ENCODE measurements at places on chromosomes 16 and 17.

DNA sequence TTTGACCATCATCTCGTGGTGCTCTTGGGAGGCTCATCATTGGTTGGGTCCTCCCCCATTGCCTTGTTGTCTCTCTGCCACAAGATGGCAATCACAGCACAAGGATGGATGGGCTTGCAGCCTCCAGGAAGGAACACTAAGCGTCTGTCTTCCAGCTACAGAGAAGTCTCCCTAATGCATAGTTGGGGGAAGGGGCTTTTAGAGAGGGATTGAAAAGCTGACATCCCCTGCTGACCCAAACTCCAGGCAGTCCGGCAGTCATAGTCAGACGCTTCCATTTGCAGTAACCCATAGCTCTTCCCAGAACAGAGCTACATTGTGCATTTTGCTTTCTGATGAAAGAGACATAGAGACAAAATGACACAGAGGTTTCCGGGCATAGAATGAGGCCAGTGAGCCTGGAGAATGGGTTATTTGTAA is 111.4 kb downstream of the UTP18 start:
- no peak for DNase-seq

GRCh38 chr16:28139530-28139929 is 72.2 kb downstream of the XPO6 start:
- DNase-seq = no peak

GRCh38 chr16:83238949-83239691 is 568.7 kb upstream of the HSBP1 start:
- no peak for DNase-seq

- DNase-seq = no peak
These were observed 151.9 kb upstream of the GSE1 start for GRCh38 chr16:85461022-85461813.

- DNase-seq = no peak
These were observed 67.6 kb upstream of the CACNG5 start for GRCh38 chr17:66767154-66767933.

GRCh38 chr16:23510164-23510914 is at the start of gene GGA2:
Gene GGA2, minus strand, starts transcription at chr16:23510494. Its CDS starts 83 bp downstream, at chr16:23510411.
- DNase-seq = peak; percentile 78

GRCh38 chr16:25449802-25450201 is 192.2 kb upstream of the ZKSCAN2 start:
- DNase-seq = no peak

GRCh38 chr17:83110735-83111134 is 31.3 kb downstream of the METRNL start:
- DNase-seq = no peak

DNA sequence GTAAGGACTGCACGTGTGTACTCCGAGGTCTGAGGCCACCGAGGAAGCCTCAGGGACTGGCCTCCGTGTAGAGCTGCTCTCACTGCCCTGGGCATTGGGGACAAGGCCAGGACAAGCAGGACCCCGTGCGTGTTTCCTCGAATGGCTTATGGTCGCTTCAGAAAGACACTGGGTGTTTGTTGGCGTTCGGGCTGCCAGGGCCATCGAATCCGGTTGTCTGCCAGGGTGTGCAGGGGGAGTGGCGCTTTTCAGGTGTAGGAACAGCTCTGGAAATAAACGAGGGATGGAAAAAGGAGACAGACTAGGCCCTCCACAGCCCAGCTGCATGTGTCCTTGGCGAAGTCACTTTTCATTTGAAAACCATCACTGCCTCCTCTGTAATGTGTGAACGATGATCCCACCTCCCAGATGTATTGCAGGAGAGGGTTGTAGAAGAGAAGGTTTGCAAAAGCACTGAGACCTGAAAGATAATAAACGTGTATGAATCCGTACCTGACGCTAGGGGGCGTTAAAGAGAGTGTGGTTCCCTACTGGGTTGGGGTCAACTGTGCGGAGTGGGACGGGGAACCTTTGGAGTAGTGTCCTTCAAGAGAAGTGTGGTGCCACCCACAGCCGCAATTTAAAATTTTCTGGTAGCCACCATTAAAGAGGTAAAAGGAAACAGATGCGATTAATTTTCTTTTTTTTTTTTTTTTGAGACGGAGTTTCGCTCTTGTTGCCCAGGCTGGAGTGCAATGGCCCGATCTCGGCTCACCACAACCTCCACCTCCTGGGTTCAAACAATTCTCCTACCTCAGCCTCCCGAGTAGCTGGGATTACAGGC is 2.1 kb upstream of the ZSCAN10 start:
- DNase-seq = no peak

- DNase-seq = no peak
These were observed 49.6 kb downstream of the MRC2 start for GRCh38 chr17:62676952-62677596.

GRCh38 chr16:79982361-79982760 is 381.8 kb upstream of the MAF start:
- DNase-seq = no peak

DNA sequence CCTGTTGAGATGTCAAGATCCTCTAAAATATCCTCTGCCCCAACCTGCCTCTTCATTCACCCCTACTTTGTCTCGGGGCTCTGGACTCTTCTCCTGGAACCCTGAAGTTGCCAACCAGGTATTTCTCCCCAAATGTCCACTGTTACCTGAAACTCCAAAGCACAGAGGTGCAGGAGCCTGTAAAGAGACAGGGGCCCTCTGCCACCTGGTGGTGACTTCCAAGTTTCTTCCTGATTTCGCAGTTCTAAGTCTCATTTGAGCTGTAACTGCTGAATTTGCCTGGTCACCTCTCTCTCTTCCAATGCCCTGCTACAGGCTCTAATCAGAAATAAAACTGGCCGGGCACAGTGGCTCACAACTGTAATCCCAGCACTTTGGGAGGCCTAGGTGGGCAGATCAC is 77.1 kb upstream of the RCVRN start:
- no peak for DNase-seq

DNA sequence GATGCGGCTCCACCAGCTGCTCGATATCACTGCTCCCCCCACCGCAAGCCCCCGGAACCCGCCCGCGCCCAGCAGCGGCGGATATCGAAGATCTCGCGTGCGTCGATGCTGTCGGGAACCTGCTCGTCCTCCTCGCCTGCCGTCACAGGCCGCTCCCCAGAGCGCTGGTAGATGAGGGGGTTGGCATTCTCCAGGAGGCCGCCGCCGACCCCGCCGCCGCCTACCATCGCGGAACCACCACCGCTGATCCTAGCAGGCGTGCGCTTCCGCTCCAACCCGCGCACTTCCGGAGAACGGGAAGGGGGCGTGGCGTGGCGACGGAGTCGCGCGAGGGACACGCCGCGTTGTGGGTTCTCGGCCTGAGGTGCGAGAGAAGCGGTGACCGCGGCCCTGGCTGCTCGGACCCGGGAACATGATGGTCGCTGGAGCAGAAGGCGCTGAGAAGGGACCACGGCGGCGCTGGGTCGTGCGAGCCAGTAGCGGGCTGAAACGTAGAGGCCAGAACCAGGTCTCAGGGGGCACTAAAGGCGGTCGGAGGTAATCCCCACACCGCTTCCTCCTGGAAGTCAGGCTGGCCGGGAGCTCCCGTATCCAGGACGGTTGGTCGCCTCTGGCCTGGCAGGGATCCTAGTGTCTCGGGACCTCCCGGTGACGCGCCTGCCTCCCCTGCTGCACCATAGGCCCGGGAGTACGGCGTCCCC is at the start of gene CIAO2B:
Gene CIAO2B (minus strand): TSS at position 265 of the 701 bp plus-strand sequence. CDS start 38 bp downstream, at position 227.
- DNase-seq = peak; percentile 75

- DNase-seq = no peak
These were observed 177.3 kb downstream of the CYB561 start for GRCh38 chr17:63268827-63269226.

DNA sequence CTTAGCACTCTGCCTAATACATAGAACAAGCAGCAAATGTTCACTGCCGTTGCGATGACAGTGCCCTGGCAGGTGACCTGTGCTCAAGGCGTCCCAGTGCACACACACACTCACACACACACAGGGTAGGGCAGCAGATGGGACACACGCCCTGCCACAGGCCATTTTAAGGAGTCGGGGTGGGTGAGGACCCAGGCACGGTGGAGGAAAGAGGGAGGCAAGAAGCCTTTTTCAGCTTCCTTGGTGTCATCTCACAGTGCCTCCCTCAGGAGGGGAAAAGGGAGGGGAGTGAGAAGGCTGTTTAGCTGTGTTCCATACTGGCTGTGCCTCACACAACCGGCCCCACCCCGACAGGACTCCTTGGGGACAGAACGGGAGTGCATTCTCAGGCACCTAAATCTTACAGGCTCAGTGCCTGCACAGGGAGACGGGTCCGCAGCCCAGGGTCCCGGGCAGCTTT is 1.5 kb downstream of the PITPNM3 start:
- no peak for DNase-seq

GRCh38 chr17:81666092-81666341 is 388 bp downstream of the OXLD1 start:
- DNase-seq = no peak

DNA sequence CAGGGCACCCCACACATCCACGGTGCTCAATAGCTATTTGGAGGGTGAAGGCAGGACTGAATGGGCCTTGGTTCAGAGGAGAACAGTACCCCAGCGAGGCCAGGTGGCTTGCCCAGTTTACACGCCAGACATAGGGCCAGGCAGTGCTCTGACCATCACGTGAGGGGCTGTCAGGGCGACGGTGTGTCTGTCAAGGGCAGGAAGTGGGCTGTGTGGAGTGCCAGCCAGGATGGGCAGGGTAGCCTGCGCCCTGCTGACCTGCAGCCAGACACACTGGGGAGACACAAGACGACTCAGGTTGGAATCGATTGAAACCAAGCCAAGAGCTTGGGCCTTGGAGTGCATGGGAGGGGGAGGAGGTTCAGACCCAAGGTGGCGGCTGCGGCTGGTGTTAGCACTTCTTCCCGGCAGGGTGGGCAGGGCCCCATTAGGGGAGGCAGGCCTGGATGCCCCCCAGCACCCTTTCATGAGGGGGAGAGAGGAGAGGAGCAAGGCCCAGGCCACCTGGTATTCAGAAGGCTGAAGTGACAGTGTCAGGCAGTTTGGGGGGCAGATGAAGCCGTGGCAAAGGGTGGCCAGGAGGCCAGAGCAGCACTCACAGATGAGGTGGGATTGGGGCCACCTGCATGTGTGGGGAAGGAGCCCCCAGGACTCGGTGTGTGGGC is 68.2 kb downstream of the SREBF1 start:
- DNase-seq = no peak

- no peak for DNase-seq
These were observed 5.6 kb downstream of the MRM3 start for GRCh38 chr17:787641-788221.

DNA sequence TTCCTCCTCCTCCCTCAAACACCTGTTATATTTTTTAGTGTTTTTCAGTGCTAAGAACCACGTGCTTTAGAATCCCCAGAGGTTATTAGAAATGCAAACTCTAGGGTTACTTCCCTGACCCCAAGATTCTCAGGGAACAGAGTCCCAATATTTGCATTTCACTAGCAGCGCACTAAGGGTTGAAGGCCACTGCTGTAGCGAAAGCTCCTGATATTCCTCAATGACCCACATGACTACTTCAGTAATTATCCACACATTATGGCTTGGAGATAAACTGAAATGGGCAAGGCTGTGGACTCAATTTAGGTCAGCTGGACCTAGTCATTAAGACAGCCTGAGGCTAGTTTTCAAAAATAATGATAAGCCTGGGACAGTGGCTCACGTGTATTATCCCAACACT is 78.5 kb upstream of the BCAR1 start:
- DNase-seq = no peak

DNA sequence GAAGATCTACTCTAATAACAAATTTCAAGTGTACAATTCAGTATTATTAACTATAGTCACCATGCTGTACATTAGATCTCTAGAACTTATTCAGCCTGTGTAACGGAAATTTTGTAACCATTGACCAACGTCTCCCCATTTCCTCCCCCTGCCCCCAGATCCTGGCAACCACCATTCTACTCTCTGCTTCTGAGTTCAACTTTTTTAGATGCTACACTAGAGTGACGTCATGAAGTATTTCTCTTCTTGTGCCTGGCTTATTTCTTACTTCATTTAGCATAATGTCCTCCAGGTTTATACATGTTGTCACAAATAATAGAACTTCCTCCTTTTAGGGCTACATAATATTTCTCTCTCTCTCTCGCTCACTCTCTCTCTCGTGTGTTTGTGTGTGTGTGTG is 157.5 kb downstream of the ANKFN1 start:
- DNase-seq = no peak

- DNase-seq = no peak
These were observed 1.2 kb upstream of the KRT17 start for GRCh38 chr17:41625602-41626001.

- DNase-seq = no peak
These were observed 6.8 kb upstream of the KRT12 start for GRCh38 chr17:40873801-40874200.

- DNase-seq = no peak
These were observed 68.1 kb downstream of the GSG1L start for GRCh38 chr16:27995378-27995777.

DNA sequence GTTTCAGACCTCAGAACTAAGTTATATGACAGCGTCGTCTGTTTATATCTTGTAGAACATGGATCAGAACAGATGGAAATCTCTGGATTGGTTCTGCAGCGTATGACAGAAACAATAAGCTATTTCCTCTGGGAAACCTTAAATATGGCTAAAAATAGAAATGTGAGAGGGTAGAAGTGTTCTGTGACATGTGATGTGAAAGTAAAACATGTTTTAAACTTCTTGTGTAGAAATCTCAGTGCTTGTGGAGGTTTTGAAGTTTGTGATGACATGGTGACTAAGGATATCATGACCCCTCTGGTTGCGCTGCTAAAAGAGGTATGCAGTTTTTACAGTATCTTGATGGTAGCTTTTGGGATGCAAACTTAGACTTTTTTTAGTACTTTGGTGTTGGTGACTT is 2.8 kb downstream of the HEATR3 start:
- no peak for DNase-seq

DNA sequence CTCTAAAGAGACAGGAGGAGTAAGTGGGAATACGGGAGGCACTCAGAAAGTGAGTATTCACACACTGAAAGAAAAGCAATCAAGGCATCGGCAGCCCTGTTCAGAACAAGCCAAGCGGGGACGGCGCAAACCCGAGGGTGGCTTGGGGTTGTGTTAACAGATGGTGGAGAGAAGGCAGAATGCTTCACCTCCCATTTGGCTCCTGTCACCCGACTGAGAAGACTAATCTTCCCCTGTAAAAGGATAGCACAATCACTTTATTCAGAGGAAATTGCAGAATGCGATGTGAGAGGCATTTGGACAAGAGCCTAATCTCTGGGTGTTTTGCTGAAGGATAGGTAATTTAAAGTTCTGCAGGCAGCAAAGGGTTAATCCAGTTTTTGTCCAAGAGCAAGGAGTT is 119.3 kb upstream of the WSCD1 start:
- no peak for DNase-seq

- no peak for DNase-seq
These were observed 17.4 kb downstream of the ITPRIPL2 start for GRCh38 chr16:19130852-19131824.

DNA sequence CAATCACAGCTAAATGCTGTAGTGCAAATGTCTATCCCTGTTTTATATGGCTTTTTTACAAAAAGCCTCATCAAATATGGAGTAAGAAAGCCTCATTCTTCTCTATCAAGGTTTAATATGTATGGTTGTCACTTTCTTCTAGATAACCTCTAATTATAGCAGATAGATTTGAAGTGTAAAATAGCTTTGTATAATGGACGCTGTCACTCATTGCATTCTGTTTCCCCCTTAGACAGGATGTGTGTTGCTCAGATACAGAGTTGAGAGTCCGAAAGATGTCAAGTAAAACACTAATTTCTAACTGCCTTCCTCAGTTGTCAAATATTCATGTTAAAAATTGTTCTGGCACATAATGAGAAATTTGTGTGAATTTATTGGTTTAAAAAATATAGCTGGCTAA is 88.0 kb downstream of the NLK start:
- DNase-seq = no peak

- no peak for DNase-seq
These were observed 57.7 kb downstream of the MEAK7 start for GRCh38 chr16:84446596-84447392.

- DNase-seq = no peak
These were observed 278.3 kb downstream of the SEC14L1 start for GRCh38 chr17:77419095-77419494.

Data from stimulated activated CD4-positive, alpha-beta T cell treated with anti-CD3 and anti-CD28 coated beads, Interleukin-15, amount 100 ng/mL, for 1 hour (primary cell).